Caco-2 (cell line): ENCODE measurements at places on chromosomes 2 and 18. TPM values are rescaled to one million over a fixed set of nuclear protein-coding genes. Genes with fewer than 3 reads are reported as not detected.
A peak's percentile ranks its signal among the peaks of the same experiment; 100 is the strongest.

GRCh38 chr2:217873371-217873770, 129.4 kb downstream of the TNS1 start:
- no peak overlapping the region for H3K27ac ChIP-seq
- no peaks in the 10 kb centered on the region; the same call in 1 of the 2 replicates for H3K36me3 ChIP-seq

- DNase-seq: peak; percentile 48
- no peaks in the 10 kb centered on the region for H3K36me3 ChIP-seq
- no peaks in the 10 kb centered on the region for H3K27me3 ChIP-seq
These were observed 26.9 kb upstream of the INSIG2 start for GRCh38 chr2:118061135-118061955.

DNA sequence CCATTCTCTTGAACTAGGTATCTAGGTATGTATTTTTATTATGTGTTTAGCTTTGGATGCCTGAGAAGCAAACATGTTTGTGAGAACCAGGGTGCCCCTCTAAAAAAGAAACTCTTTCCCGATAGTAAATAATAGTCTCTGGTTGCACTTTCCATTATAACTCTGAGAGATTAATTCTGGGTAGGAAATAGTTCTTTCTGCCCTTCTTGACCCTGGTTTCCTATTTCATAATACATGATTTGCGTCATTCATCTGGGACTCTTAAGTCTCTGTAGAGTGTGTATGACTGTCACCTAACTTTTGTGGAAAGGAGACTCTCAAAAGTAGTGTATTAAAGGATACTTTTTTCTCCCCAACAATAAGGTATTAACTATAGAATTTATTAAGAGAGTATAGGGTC, 31.5 kb downstream of the ACSL3 start:
- no peaks in the 10 kb centered on the region; the same call in none of the 2 replicates for H3K36me3 ChIP-seq
- no peaks in the 10 kb centered on the region for H3K27me3 ChIP-seq
- H3K4me3 ChIP-seq: no peak overlapping the region
- peaks cover 28% of the 10 kb centered on the region for H3K4me1 ChIP-seq

- no peaks in the 10 kb centered on the region for H3K36me3 ChIP-seq
- H3K27me3 ChIP-seq: no peaks in the 10 kb centered on the region
- no peak for DNase-seq
- H3K4me1 ChIP-seq: peaks cover 13% of the 10 kb centered on the region
These were observed 70.4 kb upstream of the CYP1B1 start for GRCh38 chr2:38146275-38146906.

GRCh38 chr2:10772868-10773215, 39.7 kb downstream of the PDIA6 start:
- H3K27me3 ChIP-seq: no peaks in the 10 kb centered on the region
- no peaks in the 10 kb centered on the region for H3K36me3 ChIP-seq
- H3K4me3 ChIP-seq: no peak overlapping the region

GRCh38 chr2:904246-905024, 46.2 kb upstream of the SNTG2 start:
- no peak for DNase-seq
- H3K4me1 ChIP-seq: no peaks in the 10 kb centered on the region
- H3K27me3 ChIP-seq: no peaks in the 10 kb centered on the region
- no peak overlapping the region for H3K27ac ChIP-seq
- no peak overlapping the region for H3K4me3 ChIP-seq

The UGT1A3 gene
- 0.64 and 0.65 TPM in 2 replicates for total RNA-seq

DNA sequence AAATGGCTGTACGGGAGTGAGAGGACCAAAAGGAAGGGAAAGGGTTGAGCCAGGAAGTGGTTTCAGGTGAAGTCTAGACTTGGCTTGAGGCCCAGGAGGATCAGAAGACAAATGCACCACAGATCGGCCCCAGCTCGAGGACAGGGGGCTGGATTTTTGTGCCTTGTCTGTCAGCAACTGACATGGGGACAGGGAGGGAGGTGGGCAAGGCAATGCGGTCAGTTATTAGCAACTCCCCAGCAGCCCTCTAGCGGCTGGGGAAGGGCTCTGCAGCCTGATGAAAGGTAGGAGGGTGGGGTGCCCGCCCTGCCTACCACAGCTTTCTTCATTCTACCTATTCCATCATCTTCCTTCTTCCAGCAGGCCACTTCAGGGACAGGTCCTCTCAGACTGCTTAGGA, 50.0 kb downstream of the CPO start:
- H3K4me1 ChIP-seq: no peaks in the 10 kb centered on the region
- H3K36me3 ChIP-seq: no peaks in the 10 kb centered on the region
- H3K27me3 ChIP-seq: no peaks in the 10 kb centered on the region
- H3K4me3 ChIP-seq: no peak overlapping the region
- DNase-seq: peak; percentile 43

The ABHD3 gene
- total RNA-seq: 29.3 and 31.8 TPM in 2 replicates

DNA sequence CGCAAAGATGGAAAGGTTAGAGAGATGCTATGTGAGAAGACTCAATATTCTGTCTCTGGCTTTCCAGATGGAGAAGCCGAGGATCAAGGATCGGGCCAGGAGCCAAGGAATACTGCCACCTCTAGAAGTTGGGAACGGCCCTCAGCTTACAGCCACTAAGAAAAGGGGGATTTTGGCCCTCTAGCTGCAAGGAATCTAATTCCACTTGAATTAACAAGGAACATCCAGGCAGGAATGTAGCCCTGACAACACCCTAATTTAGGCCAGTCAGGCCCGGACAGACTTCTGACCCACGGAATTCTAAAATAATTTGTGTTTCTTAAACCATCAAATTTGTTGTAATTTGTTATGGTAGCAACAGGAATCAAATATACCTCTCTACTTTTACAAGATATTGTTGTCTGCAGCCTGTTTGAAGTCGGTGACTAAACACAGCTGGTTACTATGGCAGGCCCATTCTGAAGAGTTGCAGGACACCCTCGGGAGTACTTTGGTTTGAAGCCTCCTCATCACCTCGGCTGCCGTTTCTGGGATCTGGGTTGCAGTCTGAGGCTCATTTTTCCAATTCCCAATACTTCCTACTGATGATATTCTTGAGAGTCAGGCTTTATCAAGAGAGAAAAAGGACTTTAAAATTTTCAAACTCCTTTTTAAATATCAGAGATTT, 1131.2 kb downstream of the TSN start:
- no peak overlapping the region for H3K27ac ChIP-seq
- no peaks in the 10 kb centered on the region for H3K27me3 ChIP-seq
- no peaks in the 10 kb centered on the region for H3K4me1 ChIP-seq
- no peaks in the 10 kb centered on the region for H3K36me3 ChIP-seq

The SLC4A5 gene
- total RNA-seq: 1.9 and 2.2 TPM in 2 replicates

The COLEC11 gene
- not detected in 2 replicates for total RNA-seq

- no peaks in the 10 kb centered on the region for H3K4me1 ChIP-seq
- H3K36me3 ChIP-seq: no peaks in the 10 kb centered on the region; the same call in 1 of the 2 replicates
- no peaks in the 10 kb centered on the region for H3K27me3 ChIP-seq
- no peak overlapping the region for H3K4me3 ChIP-seq
- DNase-seq: no peak
These were observed 284.6 kb downstream of the MYT1L start for GRCh38 chr2:2046497-2046896.
